NCI-H510A treated with DMSO at 0.1 percent for 48 hours (cell line): ENCODE measurements at places on chromosomes 4 and X.
A peak's percentile ranks its signal among the peaks of the same experiment; 100 is the strongest.

GRCh38 chrX:53255738-53256191 lies 25.6 kb downstream of the IQSEC2 start:
- DNase-seq = no peak

DNA sequence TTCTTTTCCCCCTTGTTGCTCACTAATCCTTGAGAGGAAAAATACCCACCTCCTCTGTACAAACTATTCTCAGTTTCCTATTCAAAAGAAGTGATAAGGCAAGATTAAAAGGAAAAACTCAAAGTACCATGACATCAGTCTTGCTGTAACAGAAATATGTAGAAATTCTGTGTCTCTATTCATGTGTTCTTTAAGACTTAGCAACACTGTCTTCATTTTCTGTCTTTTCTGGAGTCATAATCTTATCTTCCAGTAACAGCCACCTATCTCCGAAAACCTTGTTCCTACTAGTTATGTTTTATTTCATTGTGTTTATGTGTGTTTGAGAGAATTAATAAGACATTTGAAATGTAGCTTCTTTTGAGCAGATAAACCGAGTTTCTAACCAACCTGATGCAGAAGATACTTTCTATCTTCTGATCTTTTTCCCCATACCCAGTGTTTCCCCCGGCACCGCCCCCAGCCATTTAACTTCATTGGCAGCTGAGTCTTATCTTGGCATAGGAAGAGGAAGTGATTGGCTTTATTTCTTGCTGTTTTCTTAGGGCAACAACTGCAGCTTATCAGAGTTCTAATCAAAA lies 8.0 kb downstream of the FAM241A start:
- DNase-seq = no peak

GRCh38 chrX:124035657-124036056 lies 74.2 kb downstream of the STAG2 start:
- no peak for DNase-seq

DNA sequence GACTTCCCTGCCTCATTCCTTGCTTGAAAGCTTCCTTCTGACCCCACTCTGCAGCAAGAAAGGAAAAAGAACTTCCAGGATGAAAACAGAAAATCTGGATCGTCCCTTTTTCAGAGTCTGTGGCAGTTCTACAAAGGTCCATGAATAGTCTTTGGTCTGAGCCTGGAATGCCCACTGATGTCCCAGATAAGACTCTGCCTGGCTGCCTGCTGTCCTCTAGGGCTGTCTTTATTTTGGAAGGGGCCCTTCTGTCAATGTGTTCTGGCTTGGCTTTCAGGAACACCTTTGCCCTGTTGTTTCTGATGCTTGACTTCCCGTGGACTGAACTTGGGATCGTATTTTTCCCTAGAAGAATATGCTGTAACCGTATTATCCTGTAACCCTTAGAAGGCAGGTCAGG lies 114.7 kb upstream of the LNX1 start:
- no peak for DNase-seq

- DNase-seq = peak; percentile 82
These were observed at the start of gene TIMM8A for GRCh38 chrX:101348452-101349192. Gene TIMM8A, minus strand, starts transcription at chrX:101348742. Its CDS starts 78 bp downstream, at chrX:101348664.

DNA sequence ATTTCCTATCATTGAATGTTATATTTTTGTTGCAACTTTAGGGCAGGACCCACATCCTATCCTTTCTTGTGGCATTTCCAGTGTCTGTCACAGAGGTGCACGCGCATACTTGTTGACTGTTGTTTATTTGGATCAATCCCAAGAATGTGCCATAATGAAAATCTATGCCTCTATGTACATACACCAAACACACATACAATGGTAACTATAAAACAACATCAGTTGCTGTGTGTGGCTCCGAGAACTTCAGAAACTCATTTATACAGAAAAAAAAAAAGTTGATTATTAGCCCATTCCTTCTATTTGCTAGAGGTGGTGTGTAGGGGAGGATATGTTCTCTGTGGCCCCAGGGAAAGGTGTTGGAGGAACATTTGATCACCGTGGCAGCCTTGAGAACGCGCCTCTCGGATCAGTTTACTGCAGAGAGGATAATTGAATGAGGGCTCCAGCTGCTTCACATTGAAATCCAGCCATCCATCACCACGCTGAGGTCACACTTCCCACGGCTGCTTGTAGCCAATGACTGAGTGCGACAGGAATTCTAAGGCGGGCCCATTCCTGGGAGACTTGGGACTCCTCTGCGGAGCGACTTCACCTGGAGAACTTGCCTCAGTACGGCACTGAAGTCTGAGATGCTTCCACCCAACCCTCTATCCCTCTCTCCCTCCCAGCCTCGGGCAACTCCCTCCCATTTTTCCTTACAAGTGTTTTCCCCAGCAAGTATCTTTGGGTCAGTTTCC lies 19.5 kb downstream of the SMPX start:
- peak; percentile 79 for DNase-seq

DNA sequence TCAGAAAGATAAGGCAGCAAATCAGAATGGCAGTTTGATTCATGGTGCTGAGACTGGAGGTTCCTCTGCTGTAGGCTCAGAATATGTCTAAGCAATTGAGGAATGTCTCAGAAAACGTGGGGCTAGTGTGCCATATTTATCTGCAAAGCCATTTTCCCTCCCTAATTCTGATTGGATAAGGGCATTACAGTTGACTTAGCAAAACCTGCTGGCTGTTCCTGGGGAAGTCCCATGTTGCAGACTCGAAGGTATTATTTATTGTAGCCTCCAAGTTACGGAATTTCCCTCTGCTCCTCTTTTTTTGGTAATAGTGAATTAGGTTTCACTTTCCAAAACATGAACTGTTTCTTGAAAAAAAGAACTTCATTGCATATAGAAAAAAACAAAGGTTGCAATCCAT lies at the start of gene CXCL10:
Gene CXCL10 (minus strand): TSS at position 109 of the 400 bp plus-strand sequence. CDS start 66 bp downstream, at position 43.
- no peak for DNase-seq

- no peak for DNase-seq
These were observed 53.1 kb downstream of the TIGD2 start for GRCh38 chr4:89164400-89164799.

GRCh38 chrX:96722781-96723180 lies 38.1 kb downstream of the DIAPH2 start:
- DNase-seq = no peak

DNA sequence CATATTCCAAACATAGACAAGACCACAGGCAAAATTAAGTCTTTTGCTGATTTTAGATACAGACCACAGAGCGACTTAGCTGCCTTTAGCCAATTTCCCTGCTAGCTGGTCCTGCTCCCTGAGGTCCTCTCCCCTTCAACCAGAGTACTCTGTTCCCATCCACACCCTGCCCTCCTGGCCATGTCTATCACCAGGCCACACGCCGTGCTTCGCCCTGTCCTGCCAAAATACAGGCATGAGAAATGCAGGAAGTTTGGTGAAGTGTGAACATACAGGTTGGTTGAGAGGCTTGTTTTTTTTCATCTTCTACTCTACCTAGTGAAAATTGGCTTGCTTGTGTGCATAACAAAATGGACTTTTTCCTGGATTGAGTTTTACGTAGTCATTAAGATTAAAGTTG lies 226.2 kb upstream of the TENM3 start:
- DNase-seq = no peak

DNA sequence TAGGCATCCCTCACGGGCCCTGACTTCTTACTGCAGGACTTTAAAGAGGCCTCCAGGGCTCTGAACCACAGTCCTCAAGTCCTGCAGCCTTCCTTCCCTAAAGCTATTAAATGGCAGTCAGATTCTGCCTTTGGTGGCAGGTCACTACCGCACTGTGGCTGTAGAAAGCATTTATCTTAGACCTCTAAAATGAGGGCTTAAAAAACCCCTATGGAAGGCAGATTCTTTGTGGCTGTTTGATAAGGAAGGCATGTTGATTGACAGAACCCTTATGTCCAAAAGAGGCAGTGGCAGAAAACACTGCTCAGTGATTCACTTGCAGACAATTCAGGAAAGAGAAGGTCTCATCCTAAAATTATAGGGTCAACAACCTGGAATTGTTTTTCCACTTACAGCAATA lies 79.2 kb downstream of the FBXL5 start:
- no peak for DNase-seq

GRCh38 chrX:10135561-10136399 lies 21.0 kb upstream of the CLCN4 start:
- no peak for DNase-seq

DNA sequence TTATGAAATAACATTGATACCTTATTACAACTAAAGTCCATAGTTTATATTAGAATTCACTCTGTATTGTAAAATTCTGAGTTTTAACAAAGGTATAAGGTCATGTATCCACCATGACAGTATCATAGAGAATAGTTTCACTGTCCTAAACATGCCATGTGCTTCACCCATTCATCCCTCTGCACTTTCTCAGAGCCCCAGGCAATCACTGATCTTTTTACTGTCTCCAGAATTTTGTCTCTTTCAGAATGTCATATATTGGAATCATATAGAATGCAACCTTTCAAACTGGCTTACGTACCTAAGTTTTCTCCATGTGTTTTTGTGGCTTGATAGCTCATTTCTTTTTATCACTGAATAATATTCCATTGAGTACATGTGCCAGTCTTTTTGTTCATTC lies 33.9 kb downstream of the SNCA start:
- no peak for DNase-seq

DNA sequence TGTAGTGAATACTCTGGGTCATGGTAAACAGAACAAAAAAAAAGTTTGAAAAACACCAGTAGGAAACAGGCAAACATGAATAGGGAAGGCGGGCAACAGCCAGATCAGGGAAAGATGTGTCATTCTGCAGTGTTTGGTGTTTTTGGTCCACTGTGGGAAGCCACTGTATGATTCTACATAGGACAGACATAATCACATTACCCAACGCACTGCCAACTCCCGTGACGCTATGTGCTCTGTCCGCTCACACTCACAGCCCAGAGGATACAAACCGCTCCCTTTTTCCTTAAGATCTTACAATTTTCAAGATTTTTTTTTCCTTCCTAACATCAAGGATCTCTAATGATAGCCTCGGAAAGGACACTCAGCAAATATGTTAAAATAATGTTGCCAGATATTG lies 59.3 kb downstream of the HADH start:
- DNase-seq = no peak

DNA sequence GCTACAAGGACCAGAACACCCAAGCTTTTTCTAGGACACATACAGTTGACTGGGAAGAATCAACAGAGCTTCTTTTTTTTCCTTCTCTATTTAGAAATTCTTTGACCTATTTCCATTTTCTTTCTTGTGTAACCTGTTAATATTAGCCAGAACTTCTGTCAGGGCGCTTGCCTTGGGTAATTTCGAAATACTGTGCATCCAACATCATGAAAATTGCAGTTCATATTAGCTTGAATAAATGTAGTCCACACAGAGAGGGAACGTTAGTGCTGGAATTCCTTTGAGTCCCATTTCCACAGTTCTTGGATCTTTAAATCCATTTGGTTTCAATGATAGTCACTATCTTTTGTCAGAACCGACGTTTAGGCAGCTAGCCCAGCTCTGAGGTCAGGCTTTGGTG lies 141.8 kb downstream of the MXRA5 start:
- no peak for DNase-seq

DNA sequence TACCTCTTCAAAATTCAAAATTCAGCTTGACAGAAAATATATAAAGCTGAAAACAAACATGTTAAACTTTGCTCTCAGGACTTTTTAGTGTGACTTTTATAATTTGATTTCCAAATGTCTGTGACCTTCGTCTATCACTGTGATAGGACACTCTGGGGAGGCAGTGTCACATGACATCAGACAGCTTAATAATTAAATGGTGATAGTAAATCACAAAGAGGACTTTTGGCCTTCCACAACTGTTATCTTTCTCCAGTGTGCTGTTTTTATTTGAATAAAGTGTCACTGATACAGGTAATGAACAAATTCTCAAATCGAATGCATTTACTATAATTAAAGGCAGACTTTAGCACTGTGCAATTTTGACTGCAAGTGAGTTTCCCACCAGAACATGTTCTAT lies 83.1 kb downstream of the MID1 start:
- DNase-seq = no peak

DNA sequence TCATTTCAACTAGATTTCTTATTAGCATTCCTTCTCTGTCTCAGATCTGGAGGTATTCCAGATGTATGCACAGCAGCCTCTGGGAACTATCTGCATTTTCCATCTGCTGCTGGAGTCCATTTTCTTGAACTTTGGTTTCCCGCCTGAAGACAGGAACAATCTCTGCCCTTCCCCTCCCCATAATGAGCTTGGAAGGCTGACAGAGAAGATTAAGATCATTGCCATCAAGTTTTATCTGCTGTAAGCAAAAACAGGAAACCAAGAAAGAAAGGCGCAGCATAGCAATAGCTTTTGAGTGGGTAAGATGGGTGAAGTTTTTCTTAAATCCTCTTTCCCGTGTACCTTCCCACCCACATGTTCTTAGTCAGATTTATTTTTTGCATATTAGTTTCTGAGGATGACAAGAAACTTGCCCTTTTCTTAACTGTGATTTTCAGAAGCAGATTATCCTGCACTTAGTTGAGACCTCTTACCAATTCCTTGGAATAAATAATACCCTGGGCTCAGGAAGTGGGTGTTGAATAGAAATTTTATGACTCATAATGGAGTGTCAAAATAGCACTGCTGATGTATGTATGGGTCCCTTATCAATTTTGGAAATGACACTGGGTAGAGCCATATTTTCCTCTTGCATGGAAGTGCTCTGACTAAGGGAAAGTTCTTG lies 78.3 kb downstream of the CT47B1 start:
- no peak for DNase-seq

GRCh38 chr4:169259271-169259670 lies 11.5 kb downstream of the SH3RF1 start:
- DNase-seq = no peak

DNA sequence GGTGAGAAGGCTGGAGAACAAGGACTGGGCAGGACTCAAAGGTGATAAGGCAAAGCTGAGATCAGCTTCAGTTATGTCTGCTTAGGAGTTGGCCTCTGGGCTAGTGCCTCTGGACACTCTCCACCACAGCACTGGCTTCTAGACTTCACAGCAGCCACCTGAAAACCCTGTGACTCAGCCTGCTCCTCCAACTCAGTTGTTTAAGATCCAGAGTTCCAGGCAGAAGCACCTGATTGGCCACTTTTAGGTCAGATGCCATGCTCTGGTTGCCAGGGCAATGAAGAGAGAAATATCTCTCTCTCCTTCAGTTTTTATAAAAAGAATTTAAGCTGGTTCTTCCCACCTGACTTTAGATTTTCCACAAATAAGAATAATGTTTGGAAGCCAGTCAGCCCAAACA lies 47.9 kb upstream of the BLTP1 start:
- no peak for DNase-seq

DNA sequence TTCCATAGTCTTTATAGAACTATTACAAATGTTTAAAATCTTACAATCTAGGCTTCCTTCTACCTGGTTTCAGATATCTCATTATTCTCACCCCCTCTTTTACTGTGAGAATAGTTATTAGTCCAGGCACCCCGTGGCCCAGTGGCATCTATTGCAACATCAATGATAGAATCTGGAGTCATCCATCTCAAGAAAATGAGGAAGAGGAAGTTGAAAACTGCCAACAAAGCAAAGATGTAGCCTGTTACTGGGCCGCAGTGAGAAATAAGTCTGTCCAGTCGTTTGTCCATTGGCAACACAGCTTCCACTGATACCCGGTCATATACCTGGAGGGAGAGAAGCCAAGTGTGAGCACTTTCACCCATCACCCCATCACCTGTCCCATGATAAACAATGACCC lies 6.0 kb upstream of the ASB11 start:
- DNase-seq = no peak

GRCh38 chrX:18377796-18378195 lies 23.3 kb upstream of the SCML2 start:
- peak; percentile 42 for DNase-seq
